ENCODE measurements at places on chromosomes 2 and 18.

GRCh38 chr2:226325526-226325925 is 474.1 kb downstream of the IRS1 start:
- DNase-seq: no peak

DNA sequence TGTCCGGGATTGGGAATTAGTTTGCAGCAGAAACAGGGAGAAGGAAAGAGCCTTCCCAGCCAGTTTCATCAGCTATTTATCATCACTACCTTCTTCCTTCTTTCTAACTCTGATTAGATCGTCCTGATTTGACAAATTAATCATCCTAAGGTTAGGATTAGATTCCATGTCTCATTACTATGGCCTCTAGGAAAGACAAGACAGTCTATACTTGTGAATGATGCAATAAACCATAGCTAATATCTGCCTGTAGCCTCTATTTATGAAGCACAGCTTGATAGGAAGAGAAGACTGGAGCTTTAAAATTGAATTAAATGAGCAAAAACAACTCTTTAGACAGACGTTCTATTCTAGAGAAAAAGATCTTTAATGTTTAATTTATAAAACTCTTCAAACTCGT is 25.2 kb upstream of the FRZB start:
- DNase-seq: no peak

DNA sequence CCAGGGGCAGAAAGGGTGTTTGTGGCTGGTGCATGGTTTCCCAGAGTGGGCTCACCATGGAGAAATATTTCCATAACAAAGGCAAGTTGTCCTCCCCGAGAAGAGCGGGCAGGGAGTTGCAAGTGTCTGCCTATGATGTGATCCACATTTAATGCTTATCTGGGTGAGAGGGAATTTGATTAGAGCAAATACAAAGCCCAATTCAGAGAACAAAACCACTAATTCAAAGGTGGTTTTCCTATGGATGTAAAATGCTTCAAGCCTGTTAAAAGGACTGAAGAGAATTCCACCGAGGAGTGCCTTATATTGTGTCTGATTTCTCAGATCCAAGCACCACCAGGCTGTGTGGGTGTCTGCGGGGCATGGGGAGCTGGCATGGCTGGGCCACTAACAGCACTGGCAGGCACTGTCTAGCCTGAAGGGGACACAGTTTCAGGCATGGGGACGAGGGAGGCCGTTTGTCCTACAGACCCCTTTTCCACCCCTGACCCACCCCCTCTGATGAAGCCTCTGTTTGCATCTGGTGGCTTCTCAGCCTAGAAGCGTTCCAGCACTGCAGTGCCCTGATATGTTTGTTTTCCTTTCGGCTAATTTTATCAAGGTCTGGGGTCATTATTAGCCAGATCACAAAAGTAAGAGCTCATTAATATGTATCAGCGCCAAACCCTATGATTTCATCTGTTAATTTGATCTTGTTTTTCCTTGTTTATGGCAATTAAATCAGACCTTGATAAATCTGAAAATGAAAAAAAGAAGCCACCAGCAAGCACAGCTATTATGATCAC is 357.3 kb downstream of the HRH4 start:
- no peak for DNase-seq

DNA sequence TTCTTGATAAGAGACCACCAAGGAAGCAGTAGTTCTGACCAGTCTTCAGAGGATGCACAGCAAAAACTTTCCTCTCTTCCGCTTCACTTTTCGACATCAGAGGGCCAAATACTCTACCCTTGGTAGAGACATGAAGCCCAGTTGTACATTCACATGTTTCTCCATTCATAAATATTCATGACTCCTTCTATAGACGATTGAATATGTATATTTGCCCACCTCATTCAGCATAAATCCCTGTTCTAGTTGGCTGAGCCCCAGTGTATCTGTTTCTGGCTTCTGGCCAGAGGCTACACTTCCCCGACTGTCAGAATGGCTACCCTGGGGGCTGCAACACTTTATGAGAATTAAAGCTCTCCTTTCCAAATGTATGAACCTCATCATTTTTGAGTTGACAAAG is 258.5 kb downstream of the ASXL3 start:
- DNase-seq: no peak

GRCh38 chr2:72943540-72944395 is 26.4 kb downstream of the EMX1 start:
- DNase-seq: no peak

- no peak for DNase-seq
Observed at GRCh38 chr2:158730621-158731140, 64.4 kb upstream of the DAPL1 start.

GRCh38 chr2:134161170-134161547 is 92.7 kb upstream of the MGAT5 start:
- DNase-seq: no peak
